ENCODE measurements at places on chromosomes 11 and 22.

DNA sequence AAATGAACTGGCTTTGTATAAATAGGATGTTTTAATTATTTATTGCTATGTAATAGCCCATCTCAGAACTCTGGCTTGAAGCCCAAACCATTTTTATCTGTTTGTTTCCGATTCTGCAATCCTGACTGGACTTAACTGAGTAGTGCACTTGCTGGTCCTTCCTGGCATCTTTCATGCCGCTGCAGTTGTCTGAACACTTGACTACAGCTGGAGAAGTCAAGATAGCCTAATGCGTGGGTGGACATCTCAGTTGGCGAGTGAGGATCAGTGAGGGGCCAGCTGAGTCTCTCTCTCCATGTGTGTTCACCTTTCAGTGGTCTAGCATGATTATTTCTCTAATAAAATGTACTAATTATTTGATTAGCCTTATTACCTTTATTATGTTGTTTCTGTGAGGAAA, 105.8 kb downstream of the PRMT3 start:
- no peak for DNase-seq
- H3K4me3 ChIP-seq = no peak overlapping the region
- H3K36me3 ChIP-seq = peaks cover 22% of the 10 kb centered on the region
- no peaks in the 10 kb centered on the region for H3K4me1 ChIP-seq
- no peak overlapping the region for H3K27ac ChIP-seq

GRCh38 chr11:114154271-114155047, 94.9 kb downstream of the ZBTB16 start:
- no peak for DNase-seq
- H3K27me3 ChIP-seq = no peaks in the 10 kb centered on the region
- no peak overlapping the region for H3K4me3 ChIP-seq
- no peak overlapping the region for H3K27ac ChIP-seq
- H3K4me1 ChIP-seq = peaks cover 27% of the 10 kb centered on the region

- H3K27me3 ChIP-seq = peaks cover 11% of the 10 kb centered on the region
- peak overlapping the region; percentile 59 for H3K27ac ChIP-seq
- no peaks in the 10 kb centered on the region for H3K36me3 ChIP-seq
- H3K4me1 ChIP-seq = peaks cover 8% of the 10 kb centered on the region
Observed at GRCh38 chr22:44620841-44621257, 81.2 kb upstream of the PRR5 start.

DNA sequence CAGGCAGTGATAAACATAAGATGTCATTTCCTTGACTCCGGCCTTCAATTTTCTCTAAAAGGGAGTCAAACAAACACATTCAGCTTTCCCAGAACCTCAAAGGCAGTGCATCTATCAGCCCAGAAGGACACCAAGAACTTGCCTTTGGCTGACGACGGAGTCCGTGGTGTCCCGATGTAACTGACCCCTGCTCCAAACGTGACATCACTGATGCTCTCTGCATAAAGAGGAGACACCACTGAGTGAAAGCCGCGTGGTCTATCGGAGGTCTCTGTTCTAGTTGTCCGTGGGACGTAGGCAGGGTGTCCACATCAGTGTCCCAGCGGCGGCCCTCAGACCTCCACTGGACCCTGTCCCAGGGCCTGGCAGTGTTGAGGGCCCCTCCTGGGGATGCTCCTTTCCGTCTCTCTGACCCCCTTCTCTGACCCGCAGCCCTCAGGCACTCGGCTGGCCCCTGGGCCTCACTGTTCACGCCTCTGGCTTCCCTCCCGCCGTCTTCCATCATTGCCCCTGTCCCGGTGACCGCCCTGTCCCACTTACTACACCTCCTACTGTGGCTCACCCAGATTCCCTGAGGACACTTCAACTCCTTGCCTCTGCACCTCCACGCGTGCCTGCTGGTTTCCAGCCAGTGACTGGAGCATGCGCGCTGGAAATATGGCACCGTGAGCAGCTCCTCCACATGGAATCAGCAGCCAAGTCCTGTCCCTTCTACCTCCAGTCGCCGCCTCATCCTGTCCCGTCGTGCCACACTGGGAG, 70.4 kb downstream of the NCAPD3 start:
- no peaks in the 10 kb centered on the region for H3K4me1 ChIP-seq
- H3K27me3 ChIP-seq = no peaks in the 10 kb centered on the region
- peaks cover 63% of the 10 kb centered on the region for H3K36me3 ChIP-seq
- no peak for DNase-seq

Data from T-cell (primary cell).